Activated naive CD8-positive, alpha-beta T cell treated with anti-CD3 and anti-CD28 coated beads, Interleukin-2, amount 50 U/mL, for 24 hours (primary cell): ENCODE measurements at places on chromosomes 7 and 10.

DNA sequence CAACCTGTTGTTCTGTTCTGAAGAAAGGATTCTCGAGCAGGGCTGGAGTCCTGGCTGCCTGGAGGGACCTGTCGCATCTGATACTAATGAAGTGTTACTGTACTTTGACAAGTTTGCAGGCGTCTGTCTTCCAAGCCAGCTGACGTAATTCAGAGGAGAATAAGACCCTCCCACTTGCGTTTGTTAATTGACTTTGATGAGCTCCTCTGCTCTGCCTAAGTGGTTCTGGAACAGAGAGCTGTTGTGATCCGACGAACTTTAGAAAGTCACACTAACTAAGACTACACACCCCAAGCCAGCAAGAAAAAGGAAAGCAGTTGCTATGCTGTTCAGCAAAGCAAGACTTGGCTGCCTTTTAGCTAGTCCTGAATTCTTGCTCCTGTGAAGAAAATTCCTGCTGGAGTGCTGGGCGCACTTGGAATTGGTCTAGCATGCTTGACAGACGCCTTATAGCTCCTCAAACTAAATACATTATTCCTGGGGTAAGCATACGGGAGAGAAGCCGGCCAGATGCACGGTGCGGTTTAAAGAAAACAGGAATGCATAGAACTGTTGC is 200.3 kb downstream of the CACNB2 start:
- DNase-seq: no peak

DNA sequence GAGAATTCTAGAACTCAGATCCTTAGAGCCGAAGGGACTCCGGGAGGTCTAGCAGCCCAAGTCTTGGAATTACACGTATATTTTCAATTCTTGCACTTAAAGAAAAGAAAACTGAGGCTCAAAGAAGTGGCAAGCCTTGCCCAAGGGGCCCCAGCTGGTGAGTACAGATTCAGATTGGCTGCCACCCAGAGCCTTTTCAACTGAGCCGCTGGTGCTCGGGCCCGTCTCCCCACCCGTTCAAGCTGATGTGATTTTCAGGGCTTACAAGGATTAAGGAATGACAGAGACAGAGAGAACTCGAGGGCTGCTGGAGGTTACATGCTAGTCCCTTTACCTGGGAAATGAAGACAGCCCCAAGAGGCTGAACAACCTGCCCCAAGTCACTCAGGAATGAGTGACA is 117.8 kb downstream of the ABLIM1 start:
- DNase-seq: no peak

GRCh38 chr10:51896849-51897248 is 197.5 kb upstream of the CSTF2T start:
- DNase-seq: no peak

- peak; percentile 22 for DNase-seq
These were observed 61.2 kb downstream of the NEURL1 start for GRCh38 chr10:103554488-103555324.

- no peak for DNase-seq
These were observed 51.5 kb downstream of the CRPPA start for GRCh38 chr7:16369855-16370254.

GRCh38 chr10:93806903-93807302 is 49.2 kb downstream of the LGI1 start:
- no peak for DNase-seq

GRCh38 chr10:109432281-109432680 is 491.0 kb downstream of the XPNPEP1 start:
- DNase-seq: no peak

- DNase-seq: no peak
These were observed 196.7 kb downstream of the SEMA3E start for GRCh38 chr7:83452256-83452655.

DNA sequence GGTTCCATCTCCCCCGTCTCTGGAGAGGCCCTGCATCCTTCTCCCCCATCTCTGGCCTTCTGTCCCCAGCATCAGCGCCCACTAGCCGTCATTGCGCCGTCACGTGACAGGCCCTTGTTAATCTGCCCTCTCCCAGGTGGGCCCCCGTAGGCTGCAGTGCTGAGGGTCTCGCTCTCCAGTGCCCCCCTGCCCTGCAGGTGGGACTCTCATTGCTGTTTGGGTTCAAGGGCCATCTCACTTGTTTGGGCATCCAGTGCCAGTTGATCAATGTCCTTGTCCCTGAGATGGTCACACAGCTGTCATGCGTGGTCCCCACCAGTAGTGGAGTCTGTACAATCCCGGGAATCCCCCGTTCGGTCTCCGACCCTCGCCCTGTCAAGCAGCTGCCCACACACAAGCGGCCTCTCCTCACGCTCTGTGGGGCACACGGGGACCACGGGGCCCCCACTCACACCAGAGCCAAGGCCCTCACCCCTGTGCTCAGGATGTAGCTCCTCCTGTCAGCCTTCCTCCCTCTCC is 114.0 kb downstream of the INPP5A start:
- no peak for DNase-seq

DNA sequence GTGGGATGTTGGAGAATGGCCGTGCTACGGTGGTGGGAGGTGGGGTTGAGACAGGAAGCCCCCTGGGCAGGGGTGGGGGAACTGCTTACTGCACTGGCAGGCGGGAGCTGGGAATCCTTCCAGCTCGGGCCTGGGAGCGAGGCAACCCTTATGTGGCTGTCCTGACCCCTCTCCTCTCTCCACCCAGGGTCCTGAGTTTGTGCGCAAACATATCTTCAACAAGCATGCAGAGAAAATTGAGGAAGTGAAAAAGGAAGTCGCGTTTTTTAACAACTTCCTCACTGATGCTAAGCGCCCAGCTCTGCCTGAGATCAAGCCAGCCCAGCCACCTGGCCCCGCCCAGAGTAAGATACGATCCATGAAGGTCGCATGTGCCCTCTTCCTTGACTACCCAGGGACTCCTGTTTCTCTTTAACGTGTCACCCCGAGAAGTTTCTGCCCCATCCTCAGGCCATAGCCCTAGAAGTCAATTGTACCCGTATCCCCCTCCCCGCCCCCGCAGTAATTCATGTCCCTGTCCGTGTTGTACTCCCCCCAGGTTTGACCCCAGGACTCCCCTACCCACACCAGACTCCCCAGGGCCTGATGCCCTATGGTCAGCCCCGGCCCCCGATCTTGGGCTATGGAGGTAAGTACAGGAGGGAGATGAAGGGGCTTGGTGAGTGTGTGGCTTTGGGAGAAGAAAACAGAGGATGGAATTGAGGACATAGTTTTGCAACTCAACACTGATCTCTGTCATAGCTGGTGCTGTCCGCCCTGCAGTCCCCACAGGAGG is 1.8 kb downstream of the UFSP1 start:
- DNase-seq: peak; percentile 60

DNA sequence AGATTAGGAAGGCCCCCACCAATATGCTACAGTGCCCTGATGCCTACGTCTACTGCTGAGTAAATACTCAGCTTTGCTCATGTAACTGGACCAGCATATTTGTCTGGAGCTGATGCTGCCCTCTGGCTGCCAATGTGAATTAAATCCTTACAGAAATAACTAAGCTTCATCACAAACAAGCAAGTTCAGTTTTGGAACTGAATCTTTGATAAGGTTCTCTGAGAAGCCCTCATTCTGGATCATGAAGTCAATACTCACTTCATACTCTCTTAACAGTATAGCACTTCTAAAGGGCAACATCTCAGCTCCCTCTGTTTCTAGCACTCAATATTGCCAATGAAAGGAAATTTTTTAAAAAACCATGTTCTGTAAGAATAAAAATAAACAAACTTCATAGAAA is 246.7 kb downstream of the ETV1 start:
- no peak for DNase-seq

DNA sequence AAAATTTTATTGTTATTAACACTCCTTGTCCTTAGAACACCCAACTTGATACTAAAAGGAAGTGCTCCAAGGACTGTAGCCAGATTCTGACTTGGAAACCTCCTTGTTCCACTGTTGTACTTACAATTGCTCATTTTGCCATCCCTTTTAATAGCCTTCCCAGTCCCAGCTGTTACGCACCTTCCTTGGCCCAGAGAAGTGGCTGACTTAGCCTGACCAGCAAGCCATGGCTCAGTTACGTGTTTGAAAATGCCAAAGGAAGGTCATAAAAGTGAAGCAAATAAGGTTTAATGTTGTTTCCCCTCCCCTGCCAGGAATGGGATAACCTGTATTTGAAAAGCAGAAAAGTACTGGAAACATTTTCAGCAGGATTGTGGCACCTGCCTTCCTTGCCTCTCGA is 3.7 kb upstream of the ANKRD1 start:
- no peak for DNase-seq

- DNase-seq: no peak
These were observed 630.6 kb downstream of the KCNMA1 start for GRCh38 chr10:77006836-77007511.

- DNase-seq: no peak
These were observed 59.5 kb downstream of the AGK start for GRCh38 chr7:141610671-141611070.

DNA sequence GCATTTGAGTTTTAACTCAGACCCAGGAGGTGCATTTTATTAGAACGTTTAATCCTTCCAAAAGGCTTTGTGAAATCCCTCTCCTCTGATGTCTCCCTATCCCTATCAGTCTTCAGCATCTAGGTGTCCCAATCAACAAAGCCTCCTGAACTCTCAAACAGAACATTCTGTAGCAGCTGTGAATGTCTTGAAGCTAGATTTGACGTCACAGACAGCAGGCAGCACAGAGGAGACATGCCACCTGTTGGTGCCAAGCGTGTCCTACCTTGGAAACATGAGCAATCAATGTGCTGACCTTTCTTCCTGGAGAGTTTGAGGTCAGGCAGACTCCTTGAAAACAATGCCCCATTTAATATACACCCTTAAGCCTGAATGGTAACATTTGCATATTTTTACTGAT is 125.5 kb downstream of the RNLS start:
- DNase-seq: no peak

GRCh38 chr10:32190890-32191491 is 134.8 kb upstream of the KIF5B start:
- no peak for DNase-seq

DNA sequence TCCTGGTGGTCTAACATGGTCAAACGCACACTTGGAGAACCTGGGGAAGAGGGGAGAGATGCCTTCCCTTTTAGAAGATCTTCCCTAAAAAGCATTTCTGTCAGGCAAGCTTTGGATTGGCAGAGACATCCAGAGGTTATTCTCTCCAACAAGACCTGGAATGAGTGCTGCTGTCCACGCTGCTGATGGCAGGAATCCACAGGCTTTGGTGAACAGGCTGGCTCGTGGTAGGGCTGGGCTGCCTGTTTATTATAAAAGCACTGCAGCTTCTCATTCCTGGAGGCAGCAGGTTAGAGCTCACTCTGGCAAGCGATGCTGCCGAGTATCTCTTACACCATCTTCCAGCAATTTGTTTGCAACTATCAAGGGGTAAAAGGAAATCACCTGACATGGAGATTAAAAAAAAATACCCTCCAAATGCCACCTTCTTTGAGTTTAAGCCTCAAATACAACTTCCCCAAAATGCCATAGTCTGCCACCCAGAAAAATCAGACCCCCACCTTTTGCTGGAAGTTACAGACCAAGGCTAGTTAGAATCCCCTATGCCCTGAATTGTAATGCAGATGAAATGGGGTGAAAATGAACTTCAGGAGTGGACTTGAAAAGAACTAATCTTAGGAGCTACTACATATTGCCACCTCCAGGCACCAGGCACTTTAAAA is 152.1 kb upstream of the KMT2E start:
- no peak for DNase-seq

DNA sequence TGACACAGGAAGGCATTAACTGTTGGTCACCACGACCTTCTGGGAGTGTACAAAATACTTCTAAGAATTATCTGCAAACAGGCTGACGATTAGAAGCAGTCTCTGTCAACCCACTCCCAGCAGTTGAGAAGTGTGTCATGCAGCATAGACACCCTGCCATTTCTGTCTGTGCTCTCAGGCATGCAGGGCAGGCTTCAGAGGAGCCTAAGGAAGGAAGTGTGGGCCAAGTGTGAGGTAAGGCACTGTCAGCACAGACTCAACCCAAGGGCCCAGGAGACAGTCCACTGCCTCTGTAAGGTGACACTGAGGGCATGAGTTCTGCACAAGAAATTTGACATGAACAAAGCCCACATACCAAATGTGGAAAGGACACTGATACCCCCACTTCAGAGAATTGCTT is 109.0 kb upstream of the VIPR2 start:
- no peak for DNase-seq

DNA sequence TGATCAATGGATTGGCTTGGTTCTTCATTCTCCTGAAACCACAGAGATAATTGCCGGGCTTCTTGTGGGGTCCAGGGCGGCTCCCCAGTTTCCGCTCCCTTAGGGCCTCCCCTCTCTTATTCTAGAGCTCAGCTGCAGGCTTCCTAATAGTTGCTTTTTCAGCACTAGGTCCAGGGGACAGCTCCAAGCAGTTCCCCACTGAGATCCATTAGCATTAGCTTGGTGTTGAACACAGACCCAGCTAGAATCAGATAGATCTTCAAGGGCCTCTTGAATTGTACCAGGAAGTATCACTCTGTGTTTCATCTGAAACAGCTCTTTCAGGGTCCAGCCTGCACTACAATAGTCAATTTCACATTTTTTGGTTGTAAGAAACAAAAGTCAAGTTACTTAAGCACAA is 238.7 kb downstream of the SEC23IP start:
- peak; percentile 2 for DNase-seq

DNA sequence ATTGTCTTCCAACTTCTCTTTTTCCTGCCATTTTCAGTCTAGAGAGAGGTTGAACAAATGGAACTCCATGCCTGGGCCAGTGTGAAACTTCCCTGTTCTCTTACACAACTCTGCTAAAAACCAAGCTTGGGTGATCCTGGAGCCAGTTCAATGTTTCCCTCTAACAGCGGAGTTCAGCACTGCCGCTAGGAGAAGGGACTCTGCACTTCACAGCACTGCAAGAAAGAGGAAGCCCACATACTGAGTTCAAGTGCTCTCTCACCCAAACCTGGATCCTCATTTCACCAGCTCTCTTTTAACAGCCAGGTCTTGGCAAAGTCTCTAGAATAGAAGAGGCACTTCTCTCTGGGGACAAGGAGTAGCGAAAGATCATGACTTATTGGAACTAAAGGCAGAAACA is 18.8 kb downstream of the FOXI2 start:
- no peak for DNase-seq

DNA sequence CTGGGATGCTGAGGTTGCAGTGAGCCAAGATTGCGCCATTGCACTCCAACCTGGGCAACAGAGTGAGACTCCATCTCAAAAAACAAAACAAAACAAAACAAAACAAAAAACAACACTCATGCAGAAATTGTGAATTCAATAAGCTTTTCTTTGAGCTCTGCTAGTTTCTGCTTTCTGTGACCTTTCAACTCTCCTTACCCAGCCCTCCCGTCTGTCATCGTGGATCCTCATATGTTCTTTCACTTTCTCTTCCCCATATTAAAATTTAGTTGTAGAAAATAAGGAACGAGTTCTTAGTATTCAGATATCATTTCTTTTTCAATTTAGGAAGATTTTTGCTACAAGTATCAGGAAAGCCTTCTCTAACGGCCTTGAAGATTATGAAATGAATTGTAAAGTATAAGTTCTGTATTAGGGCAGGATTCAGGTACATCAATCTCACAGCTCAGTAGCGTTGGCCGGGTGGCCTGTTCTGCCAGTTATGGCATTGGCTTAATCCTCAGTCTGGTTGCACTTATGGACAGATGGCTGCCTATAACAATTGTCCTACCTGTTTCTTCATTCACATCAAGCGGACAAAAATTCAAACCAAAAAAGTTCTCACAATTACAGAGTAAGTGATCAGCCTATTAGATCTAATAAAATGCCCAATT is 1167.0 kb downstream of the SORCS3 start:
- DNase-seq: no peak

- no peak for DNase-seq
These were observed 295.5 kb downstream of the MDFIC start for GRCh38 chr7:115217373-115217772.

- no peak for DNase-seq
These were observed 47.5 kb upstream of the DDC start for GRCh38 chr7:50612704-50613103.
